ENCODE measurements at places on chromosomes 4 and X. TPM values are rescaled to one million over a fixed set of nuclear protein-coding genes. Genes with fewer than 3 reads are reported as not detected.

PPARGC1A gene
- 1.9 TPM for total RNA-seq

ZNF157 gene
- 1.7 TPM for total RNA-seq

ITGB1BP2 gene
- total RNA-seq, result 6.8 TPM

EDA2R gene
- 11.9 TPM for total RNA-seq

CLNK gene
- not detected for total RNA-seq

TENT5D gene
- total RNA-seq, result 0.13 TPM

TBC1D25 gene
- 7.5 TPM for total RNA-seq

TSPAN6 gene
- total RNA-seq, result 50.5 TPM

PYURF gene
- total RNA-seq, result 45.3 TPM

CLDN34 gene
- 0.52 TPM for total RNA-seq

- no peak overlapping the region for H3K4me3 ChIP-seq
- no peak overlapping the region for H3K27ac ChIP-seq
- no peak for DNase-seq
Observed at GRCh38 chrX:43527801-43528200, 128.3 kb upstream of the MAOA start.

GRCh38 chr4:22090661-22091351, 142.2 kb upstream of the KCNIP4 start:
- DNase-seq, result no peak
- no peaks in the 10 kb centered on the region for H3K4me1 ChIP-seq
- peaks cover 19% of the 10 kb centered on the region for H3K36me3 ChIP-seq
- H3K4me3 ChIP-seq, result no peak overlapping the region
- H3K27ac ChIP-seq, result no peak overlapping the region
- 0 out of 2 replicates have a peak, but pooled peaks cover 2% of the 10 kb centered on the region for H3K27me3 ChIP-seq

DNA sequence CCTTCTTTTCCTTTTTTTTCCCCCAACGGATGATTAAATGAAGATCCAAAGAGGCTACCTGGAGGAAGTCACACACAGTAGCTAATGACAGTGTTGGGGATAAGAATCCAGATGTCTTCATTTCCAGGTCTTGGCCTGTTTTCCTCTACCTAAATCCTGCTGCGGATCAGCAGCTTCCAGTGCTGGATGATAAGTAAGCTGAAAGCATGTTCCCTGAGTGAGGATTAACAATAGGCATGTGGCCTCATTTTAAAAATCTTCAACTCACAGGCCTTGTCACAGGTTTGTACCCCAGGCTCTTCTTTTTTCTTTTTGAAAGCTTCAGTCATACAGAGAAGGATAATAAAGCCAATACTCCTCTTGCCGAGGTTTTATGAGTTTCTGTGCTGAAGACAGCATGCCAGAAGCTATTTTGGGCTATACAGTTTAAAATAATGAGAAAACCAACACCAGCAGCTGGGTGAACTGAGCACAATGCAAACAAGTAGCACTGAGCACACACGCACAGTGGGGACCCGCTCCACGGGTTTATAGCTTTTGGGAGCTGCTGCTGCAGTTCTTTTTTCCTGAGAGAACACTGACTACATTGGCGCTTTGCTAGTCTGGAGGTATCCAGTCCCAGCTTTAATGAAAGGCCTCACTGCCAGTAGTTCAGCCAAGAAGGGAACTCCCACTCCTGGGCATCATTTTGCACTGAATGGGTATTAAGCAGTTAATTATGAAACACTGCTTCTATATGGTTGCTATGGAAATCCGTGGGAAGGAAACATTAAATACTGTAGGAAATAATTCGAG, 184.2 kb upstream of the CTSO start:
- H3K4me3 ChIP-seq, result no peak overlapping the region
- H3K4me1 ChIP-seq, result 0 out of 2 replicates have a peak, but pooled peaks cover 3% of the 10 kb centered on the region
- H3K27me3 ChIP-seq, result no peaks in the 10 kb centered on the region
- no peaks in the 10 kb centered on the region for H3K36me3 ChIP-seq
- DNase-seq, result no peak

DNA sequence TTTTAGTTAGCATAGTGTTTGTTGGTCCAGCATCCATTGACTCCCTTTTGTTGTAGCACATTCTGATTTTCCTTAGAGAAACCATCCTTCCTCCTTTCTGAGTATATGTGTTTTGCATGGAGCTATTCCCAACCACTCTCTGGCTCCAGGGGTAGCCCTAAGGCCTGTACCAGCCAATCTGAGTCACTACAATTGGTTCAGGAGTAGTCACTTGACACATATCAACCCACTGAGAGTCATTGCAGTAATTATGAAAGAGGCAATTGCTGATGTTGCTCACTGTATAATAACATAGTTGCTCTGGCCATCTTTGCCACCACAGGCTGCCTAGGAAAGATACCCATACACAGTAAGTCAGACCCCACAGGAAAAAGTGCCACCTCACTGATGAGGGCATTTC, 71.2 kb upstream of the GRID2 start:
- no peak overlapping the region for H3K4me3 ChIP-seq
- peaks cover 14% of the 10 kb centered on the region for H3K4me1 ChIP-seq
- H3K27ac ChIP-seq, result no peak overlapping the region
- DNase-seq, result no peak
- H3K27me3 ChIP-seq, result peaks cover 80% of the 10 kb centered on the region

- H3K27ac ChIP-seq, result no peak overlapping the region
- no peak for DNase-seq
- no peaks in the 10 kb centered on the region for H3K36me3 ChIP-seq
- H3K27me3 ChIP-seq, result peaks cover 3% of the 10 kb centered on the region
- H3K4me3 ChIP-seq, result no peak overlapping the region
Observed at GRCh38 chr4:138672393-138672976, 343.1 kb upstream of the NOCT start.

GRCh38 chr4:122602277-122603142, 18.4 kb downstream of the IL21 start:
- no peak for DNase-seq
- no peaks in the 10 kb centered on the region for H3K36me3 ChIP-seq
- no peaks in the 10 kb centered on the region for H3K27me3 ChIP-seq
- peaks cover 32% of the 10 kb centered on the region for H3K4me1 ChIP-seq
- H3K4me3 ChIP-seq, result no peak overlapping the region

DNA sequence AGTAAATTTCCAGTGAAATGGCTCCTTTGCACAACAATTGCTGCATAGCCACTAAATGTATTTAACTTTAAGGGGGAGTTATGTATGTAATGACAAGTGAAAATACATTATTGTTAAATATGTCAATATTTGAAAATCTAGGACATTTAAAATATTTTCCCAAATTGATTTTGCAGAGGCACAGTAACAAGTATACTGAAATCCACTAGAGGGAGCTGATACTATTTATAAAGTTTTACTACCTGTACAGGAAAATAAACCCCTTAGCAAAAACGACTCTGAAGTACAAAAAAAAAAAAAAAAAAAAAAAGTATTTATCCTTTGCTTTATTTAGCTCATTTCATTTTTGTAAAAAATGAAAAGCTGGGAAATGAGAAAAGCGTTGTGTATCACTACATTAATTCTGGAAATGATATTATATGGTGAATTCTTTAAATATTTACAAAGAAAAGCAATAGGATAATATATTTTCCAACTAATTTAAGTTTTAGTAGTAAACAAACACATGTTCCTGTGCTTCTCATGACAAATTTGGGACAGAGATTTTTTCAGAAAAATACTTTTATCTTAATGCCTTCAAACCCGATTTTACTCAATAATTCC, 727.7 kb downstream of the DMD start:
- no peak overlapping the region for H3K27ac ChIP-seq
- H3K27me3 ChIP-seq, result no peaks in the 10 kb centered on the region
- no peak for DNase-seq
- no peak overlapping the region for H3K4me3 ChIP-seq
- no peaks in the 10 kb centered on the region for H3K4me1 ChIP-seq

DNA sequence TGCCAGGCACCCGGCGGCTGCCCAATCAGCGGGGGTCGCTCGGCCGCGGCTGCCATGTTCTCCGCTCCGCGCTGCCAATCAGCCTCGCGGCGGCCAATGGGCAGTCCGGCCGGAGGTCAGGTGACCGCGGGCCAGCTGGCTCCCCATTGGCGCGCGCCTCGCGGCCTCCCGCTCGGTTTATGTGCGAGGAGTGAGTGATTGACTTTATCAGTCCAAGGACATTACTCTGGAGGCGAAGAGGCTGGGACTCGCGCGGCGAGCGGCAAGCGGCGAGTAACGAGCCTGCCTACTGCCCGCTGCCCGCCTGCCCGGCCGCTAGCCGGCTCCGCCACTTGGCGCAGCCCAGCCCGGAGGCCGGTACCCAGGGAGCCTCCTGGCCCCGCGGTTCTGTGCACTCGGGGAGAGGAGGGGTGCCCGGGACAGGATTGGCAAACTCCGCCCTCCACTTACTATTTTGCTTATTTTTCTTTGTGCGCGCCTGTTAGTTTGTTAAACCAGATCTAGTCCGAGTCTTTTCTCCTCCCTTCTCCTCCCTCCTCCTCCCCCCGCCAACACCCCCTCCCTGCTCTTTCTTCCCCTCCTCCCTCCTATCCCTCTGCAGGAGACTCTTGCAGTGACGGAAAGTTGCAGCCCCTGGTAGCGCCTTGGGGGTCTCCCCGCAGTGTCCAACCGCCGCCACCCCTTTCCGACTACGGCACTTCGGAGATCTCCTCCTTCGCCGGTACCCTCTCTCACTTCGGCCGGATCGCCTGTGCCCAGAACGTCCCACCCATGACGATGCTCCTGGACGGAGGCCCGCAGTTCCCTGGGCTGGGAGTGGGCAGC, at the start of gene ZIC3:
TSS of gene ZIC3 (plus strand) at position 207 of the 825 bp plus-strand sequence. CDS start at position 772, 565 bp downstream.
- H3K36me3 ChIP-seq, result peaks cover 32% of the 10 kb centered on the region
- DNase-seq, result peak; percentile 84
- H3K4me3 ChIP-seq, result peak within 1 kb of the TSS; percentile 97

DNA sequence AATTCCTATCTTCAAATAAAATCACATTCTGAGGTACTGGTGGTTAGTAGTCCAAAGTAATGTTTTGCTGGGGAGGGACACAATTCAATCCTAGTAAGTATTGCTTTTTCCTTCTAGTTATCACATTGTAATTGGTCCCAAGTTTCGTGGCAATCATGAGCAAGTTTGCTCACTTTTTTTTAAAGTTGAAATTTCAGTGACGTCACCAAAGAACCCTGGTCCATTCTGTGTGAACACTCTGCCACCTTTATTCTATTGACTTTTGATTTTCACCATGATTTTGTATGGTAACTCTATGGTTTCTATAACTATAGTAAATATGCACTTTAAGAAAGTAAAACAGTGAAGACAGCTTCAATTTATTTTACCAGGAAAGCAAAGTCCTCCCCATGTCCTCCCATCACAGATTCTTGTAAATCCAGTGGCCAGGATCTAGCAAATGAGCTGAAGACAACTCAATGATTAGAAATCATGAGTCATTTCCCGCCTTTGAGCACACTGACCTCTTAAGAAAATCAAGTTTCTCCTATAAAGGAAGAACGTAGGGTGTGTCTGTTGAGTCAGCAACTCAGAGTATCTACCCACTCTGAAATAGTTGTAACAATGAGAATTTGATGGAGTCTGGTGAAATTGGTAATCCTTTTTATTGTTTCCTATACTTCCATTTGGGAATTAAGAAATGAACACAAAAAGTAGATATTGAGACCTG, 1306.6 kb upstream of the PABPC4L start:
- DNase-seq, result no peak
- H3K4me1 ChIP-seq, result no peaks in the 10 kb centered on the region
- H3K27me3 ChIP-seq, result no peaks in the 10 kb centered on the region
- no peak overlapping the region for H3K27ac ChIP-seq

DNA sequence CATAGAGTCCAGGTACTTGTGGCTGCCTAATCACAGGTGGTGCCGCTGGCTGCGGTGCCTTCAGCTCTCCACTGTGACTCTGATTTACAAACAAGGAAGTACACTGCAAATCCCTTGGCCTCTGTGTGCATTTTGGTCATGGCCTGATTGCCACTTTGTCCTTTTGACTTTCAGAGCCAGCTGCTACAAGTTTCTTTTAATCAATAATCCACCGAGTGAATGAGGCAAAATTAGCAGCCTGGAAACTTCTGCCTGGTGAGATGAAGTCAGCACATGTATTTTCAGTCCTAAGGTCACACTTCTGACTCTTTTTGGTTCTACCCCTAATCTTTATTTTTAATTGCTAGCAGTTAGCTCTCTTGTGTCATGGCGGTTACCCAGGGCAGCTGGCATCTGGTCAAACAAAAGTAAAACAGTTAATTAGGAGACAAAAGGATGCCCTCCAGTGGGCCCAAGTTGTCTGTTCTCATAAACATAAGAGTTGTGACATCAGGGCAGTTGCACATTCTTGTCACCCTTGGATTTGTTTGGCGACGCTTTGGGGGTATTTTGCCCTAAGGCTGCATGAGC, 62.3 kb upstream of the LNX1 start:
- no peaks in the 10 kb centered on the region for H3K36me3 ChIP-seq
- H3K4me1 ChIP-seq, result peaks cover 17% of the 10 kb centered on the region
- no peak overlapping the region for H3K4me3 ChIP-seq

GRCh38 chr4:45199736-45200135, 473.4 kb upstream of the GNPDA2 start:
- no peak overlapping the region for H3K27ac ChIP-seq
- no peak overlapping the region for H3K4me3 ChIP-seq
- no peaks in the 10 kb centered on the region for H3K27me3 ChIP-seq
- H3K36me3 ChIP-seq, result no peaks in the 10 kb centered on the region

DNA sequence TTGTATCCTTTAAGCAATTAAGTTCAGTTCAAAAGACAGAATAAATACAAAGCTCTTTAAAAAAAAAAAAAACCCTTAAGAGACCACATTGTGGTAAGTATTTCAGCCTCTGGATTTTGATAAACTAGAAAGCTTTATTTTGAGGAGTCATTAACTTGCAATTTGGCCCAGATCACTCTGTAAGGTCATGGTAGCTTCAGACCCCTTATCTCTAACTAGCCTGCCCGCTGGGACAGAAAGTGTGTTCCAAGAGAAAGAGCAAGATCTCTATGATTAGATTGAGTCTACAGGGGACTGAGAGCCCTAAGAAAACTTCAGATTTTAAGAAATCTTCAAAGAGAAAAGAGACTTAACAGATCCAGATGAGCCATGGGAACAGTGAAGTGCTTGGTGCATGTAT, 45.6 kb downstream of the GALNT7 start:
- H3K36me3 ChIP-seq, result peaks cover 4% of the 10 kb centered on the region
- no peaks in the 10 kb centered on the region for H3K27me3 ChIP-seq
- H3K4me1 ChIP-seq, result peaks cover 75% of the 10 kb centered on the region
- no peak overlapping the region for H3K4me3 ChIP-seq
- DNase-seq, result no peak

DNA sequence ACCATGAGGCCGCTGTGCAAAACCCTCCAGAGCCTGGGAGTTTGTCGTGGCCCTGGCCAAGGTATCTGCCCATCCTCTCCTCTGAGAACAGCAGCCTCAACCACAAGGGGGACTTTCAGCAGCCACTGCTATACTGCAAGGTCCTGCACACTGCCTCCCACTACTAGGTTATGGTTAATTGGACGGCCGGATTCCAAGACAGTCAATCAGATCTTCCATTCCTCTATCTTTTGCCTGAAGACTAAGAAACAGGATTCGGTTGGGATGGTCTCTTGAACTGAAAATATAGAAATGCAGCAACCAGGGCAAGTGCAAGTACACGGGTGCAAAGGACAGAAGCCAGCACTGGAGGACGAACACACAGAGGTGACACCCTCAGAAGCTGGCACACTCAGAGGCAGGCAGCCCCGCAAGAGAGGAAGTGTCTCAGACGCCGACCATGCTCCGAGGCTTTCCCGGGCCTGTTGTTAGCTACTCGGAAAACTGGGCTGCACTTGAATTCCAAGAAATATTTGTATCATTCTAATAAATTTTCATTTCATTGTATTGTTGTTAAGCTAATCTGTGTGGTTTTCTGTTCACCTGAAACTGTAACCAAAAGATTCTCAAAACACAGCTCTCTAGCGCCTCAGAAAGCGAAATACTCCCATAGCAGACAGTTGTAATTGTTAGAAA, 63.3 kb downstream of the AFAP1 start:
- H3K4me1 ChIP-seq, result peaks cover 54% of the 10 kb centered on the region
- peak; percentile 54 for DNase-seq
- H3K36me3 ChIP-seq, result peaks cover 27% of the 10 kb centered on the region
- no peaks in the 10 kb centered on the region for H3K27me3 ChIP-seq
- H3K27ac ChIP-seq, result peak overlapping the region; percentile 6

GRCh38 chr4:61750810-61751209, 550.7 kb downstream of the ADGRL3 start:
- no peaks in the 10 kb centered on the region for H3K4me1 ChIP-seq
- H3K27ac ChIP-seq, result no peak overlapping the region
- H3K36me3 ChIP-seq, result peaks cover 92% of the 10 kb centered on the region
- H3K27me3 ChIP-seq, result no peaks in the 10 kb centered on the region
- no peak overlapping the region for H3K4me3 ChIP-seq
